H9 (cell line): ENCODE measurements at places on chromosomes 13 and 19.

GRCh38 chr13:100561599-100562204 is 26.9 kb downstream of the GGACT start:
- DNase-seq = no peak

DNA sequence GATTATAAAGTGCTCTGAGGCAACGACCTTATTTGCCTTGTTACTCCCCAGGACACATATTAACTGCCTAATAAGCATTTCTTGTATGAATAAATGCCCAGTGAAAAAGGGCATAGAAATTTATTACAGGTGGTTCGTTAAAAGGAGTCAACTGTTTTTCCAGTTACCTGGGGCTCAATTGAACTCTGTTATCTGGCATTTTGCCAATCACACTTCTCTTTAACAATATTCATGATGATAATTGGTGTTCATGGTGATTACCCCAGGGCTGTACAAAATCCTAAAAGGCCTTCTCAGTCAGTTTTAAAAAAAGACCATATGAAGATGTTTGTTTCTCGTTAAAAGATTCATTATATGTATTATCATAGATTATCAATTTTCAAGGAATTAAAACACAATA is 57.1 kb downstream of the KL start:
- no peak for DNase-seq

DNA sequence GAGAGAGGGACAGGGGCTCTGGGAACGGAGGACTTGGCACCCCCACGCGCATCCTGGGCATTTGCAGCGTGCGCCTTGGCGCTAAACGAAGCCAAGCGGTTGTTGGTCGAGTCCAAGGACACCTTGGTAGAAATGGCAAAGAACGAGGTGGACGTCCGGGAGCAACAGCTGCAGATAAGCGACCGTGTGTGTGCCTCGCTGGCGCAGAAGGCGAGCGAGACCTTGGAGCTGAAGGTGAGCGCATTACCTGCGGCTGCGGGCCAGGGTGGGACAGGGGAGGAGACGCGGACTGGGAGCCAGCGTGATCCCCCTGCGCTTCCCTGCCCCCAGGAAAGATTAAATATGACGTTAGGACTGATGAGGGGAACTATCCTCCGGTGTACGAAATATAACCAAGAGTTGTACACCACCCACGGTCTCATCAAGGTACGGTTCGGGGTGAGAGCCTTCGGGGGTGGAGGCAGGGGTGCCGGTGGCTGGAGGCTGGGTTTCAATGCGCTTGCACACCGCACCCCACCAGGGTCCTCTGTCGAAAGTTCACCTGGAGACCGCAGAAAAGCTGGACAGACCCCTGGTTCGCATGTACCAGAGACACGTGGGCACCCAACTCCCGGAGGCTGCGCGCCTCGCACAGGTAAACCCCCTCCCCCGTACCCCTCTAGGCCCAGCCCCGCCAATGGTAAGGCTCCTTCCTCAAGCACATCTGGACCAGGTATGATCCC is 27.8 kb upstream of the CASP14 start:
- DNase-seq = no peak

GRCh38 chr19:31340042-31341025 is 8.9 kb downstream of the TSHZ3 start:
- peak; percentile 27 for DNase-seq

DNA sequence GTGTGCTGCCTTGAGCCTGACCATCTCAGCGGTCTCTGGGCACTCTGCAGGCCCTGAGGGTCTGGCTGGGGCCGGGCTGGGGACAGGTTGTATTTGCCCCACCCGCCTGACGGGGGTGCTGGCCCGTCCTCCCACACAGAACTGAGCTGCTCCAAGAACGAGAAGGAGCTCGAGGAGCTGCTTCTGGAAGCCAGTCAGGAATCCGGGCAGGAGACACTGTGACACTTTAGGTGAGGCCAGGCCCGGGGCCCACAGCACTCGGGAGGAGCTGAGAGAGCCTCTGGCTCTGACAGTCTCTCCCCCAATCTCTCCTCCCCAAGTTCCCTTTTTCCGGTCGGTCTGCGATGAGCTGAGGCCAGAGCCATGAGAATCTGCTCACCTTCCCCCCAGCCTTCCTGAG is 14.5 kb downstream of the NKPD1 start:
- DNase-seq = no peak

DNA sequence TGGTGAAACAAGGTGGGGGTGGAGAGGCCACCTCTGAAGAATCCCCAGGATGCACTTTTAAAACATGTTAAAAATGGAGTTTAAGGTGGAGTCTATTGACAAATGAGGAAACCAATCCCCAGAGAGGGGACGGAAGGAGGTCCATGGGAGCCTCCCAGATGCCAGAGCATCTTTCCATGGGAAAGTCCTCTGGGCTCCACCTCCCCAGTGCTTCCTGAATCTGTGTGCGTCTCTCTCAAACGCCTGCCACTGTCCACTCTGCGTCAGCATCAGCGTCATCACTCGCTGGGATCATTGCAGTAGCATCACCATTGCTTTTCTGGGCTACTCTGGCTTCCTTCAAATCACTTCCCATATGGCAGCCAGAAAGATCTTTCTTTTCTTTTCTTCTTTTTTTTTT is 6.2 kb downstream of the GPR4 start:
- no peak for DNase-seq

GRCh38 chr13:47025791-47026447 is 129.1 kb upstream of the HTR2A start:
- DNase-seq = no peak

GRCh38 chr19:41925208-41926003 is 2.8 kb downstream of the ERFL start:
- no peak for DNase-seq

DNA sequence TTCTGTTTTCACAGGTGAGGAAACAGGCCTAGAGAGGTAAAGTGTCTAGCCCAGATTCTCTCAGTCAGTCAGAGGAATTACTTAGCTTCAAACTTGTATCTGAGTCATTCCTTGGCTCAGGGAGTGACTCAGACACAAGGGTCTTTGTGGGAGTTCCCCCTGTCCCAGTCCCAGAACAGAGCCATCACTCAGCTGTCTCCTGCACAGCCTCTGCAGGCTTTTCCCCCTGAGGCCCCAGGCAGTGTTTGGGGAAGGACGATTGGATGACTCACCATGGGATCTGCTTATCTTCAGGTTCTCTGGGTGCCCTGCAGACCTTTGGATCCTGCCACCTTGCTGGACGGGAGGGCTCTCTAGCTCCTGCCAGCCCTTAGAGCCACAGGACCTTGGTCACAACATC is 13.2 kb downstream of the ZNF793 start:
- no peak for DNase-seq

DNA sequence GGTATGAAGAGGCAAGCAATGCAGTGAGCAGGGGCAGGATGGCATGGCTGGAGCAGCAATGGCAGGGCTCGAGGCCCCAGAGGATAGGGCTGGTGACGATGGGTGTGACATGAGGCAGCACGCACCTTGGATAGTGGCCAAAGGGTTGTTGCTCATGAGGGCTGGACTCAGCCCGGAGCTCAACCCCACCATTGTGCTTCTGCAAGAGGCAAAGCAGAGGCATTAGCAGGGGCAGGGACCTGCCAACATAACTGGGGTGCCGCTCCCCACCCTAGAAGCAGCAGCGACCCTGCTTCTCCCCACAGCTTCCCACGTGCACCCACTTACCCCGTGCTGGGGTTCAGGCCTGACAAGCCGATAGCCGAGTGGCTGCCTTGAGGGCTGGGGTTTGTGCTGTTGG is 15.8 kb downstream of the ZNF574 start:
- no peak for DNase-seq

DNA sequence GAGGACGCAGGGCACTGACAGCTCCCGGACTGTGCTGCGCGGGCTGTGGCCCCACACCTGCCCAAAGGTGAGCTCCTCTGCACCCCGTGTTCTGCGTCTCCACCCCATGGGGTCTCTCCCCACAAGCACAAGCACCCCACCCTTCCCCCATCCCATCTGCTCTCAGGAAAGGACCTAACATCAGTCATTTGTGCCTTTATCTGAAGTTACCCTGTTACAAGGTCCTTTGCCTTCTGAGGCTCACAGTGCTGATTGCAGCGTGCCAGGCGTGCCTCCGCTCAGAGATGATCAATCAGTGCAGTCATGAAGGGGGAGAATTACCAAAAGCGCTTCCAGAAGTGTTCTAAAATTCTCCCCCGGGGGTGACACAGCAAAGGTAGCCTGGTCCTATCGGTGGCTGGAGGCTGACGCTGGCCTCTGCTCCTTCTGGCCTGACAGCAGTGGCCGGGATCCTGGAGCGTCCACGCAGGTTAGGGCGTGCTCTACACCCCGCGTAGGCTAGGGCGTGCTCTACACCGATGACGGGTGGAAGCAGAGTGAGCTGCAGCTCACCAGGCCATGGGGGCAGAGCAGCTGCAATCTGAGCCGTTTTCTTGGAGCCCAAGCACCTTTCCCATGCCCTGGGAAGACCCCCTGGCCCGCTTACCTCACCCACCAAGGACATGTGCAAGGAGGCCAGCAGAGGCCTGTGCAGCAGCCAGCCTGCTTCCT is 84.7 kb upstream of the TM9SF2 start:
- no peak for DNase-seq

GRCh38 chr13:94414708-94415107 is 64.8 kb downstream of the DCT start:
- no peak for DNase-seq

DNA sequence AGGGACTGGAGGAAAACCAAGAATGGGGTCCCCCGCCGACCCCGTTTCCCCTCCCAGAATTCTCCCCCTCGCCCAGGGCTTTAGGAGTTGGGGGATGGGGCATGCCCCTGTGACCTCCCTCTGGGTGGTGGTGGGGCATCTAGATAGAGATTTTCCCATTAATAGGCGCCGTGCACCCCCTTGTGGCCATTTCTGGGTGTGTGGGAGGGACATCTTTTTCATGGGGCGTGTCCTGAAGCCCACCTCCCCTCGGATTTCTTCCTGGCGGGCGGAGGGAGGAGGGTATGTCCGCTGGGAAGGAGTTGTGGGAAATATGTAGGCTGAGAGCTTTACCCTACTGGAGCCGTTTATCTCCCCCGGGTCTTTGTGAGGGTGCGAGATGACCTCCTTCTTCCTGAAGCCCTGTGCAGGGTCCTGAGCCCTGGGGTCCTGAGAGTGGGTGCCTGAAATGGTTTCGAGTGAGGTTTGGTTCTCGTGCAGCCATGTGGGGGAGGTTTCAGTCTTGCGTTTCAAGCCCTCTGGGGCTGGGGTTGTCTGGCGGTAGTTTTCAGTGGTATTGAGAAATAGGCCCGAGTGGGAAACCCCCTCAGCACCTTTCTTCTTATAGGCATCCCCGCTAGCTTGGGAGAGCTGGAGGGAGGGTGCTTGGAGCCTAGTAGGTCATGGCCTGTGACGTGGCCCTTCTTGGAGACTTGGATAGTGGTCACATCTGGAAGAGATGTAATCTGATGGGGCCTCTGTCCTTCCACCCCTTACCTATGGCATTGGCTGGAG is 1.0 kb downstream of the PRMT1 start:
- peak; percentile 91 for DNase-seq

- no peak for DNase-seq
Measured at GRCh38 chr19:19169236-19170052, 619 bp downstream of the MEF2B start.

DNA sequence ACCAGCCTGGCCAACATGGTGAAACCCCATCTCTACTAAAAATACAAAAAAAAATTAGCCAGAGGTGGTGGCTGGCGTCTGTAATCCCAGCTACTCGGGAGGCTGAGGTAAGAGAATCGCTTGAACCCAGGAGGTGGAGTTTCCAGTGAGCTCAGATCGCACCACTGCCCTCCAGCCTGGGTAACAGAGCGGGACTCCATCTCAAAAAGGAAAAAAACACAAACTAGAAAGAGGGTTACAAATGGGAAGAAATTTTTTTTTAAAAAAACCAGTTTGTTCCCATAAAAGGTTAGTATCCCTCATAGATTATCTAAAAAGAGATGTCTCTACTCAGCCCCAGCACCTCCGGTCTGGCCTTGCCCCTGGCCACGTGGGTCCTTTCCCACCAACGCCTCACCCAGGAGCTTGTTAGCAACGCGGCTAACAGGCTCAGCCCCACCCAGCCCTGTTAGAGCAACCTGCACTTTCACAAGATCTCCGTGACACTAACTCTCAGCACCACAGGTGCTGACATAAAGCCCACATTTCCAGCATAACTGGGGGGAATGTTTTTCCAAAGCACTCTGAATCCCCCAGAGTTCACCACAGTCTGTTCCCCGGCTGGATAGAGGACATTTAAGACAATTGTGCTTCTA is 4.3 kb downstream of the DMKN start:
- peak; percentile 79 for DNase-seq

DNA sequence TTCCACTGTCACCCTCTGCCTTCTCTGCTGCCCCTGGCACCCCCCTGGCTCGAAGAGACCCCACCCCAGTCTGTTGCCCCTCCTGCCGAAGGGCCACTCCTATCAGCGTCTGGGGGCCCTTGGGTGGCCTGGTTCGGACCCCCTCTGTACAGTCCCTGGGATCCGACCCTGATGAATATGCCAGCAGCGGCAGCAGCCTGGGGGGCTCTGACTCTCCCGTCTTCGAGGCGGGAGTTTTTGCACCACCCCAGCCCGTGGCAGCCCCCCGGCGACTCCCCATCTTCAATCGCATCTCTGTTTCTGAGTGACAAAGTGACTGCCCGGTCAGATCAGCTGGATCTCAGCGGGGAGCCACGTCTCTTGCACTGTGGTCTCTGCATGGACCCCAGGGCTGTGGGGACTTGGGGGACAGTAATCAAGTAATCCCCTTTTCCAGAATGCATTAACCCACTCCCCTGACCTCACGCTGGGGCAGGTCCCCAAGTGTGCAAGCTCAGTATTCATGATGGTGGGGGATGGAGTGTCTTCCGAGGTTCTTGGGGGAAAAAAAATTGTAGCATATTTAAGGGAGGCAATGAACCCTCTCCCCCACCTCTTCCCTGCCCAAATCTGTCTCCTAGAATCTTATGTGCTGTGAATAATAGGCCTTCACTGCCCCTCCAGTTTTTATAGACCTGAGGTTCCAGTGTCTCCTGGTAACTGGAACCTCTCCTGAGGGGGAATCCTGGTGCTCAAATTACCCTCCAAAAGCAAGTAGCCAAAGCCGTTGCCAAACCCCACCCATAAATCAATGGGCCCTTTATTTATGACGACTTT is 2.0 kb downstream of the ZFP36 start:
- no peak for DNase-seq

DNA sequence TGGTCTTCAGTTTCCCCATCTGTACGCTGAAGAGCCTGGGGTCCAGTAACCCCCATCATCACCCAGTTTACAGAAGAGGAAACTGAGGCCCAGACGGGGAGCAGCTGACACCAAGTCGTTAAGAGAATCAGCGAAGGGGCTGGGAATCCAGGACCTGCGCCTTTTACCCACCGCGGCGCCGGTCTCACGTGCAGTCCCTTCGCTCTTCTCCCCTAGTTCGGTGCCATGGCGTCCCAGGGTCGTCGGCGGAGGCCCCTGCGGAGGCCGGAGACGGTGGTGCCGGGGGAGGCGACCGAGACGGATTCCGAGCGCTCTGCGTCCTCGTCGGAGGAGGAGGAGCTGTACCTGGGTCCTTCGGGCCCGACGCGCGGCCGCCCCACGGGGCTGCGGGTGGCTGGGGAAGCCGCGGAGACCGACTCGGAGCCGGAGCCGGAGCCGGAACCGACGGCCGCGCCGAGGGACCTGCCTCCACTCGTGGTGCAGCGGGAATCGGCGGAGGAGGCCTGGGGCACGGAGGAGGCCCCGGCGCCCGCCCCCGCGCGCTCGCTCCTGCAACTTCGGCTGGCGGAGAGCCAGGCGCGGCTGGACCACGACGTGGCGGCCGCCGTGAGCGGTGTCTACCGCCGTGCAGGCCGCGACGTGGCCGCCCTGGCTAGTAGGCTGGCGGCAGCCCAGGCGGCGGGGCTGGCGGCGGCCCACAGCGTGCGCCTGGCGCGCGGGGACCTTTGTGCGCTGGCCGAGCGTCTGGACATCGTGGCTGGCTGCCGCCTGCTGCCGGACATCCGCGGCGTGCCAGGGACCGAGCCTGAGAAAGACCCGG is 698 bp downstream of the BLOC1S3 start:
- DNase-seq = no peak
